Stimulated activated CD8-positive, alpha-beta memory T cell treated with anti-CD3 and anti-CD28 coated beads, Interleukin-4, amount 100 ng/mL, for 1 hour (primary cell): ENCODE measurements at places on chromosomes 1 and 21.

GRCh38 chr1:18949686-18950400, 6.6 kb downstream of the IFFO2 start:
- no peak for DNase-seq

DNA sequence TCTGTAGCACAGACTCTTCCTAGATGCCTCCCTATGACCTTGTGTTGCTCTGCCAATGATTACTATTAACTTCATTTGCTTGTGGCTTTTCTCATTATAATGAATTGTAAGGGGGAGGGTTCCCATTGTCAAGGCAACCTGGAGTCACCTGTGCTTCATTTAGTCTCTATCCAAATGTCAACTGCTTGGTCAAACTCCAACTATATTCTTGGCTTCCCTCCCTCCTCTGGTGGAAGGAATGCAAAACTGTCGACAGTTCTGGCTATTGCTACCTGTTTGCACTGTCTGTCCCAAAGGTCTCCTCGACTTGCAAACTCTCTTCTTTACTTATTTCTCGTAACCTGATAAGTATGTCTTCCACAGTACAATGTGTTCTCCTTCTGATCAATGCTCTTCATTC, 100.3 kb downstream of the CACNA1E start:
- DNase-seq, result no peak

- no peak for DNase-seq
Observed at GRCh38 chr1:86926883-86927282, 12.4 kb downstream of the HS2ST1 start.

DNA sequence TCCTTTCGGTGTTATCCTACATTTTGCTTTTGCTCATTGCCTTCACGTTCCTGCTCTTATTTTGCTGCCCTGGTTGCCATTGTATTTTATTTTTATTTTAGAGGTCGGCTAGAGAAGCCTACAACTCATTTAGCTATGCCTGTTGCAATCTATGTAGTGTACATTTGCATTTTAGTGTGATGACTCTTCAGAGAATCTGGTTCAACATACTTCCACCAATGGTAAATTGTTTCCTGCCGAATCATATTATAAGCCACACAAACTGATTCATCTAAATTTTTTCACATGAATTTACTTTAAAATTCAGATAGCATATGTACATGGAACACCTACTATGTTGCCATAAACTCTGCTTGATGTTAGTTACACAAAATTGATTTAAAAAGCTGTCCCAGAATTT, 1596.9 kb downstream of the PLA2G4A start:
- no peak for DNase-seq

GRCh38 chr1:205936311-205936710, 6.9 kb downstream of the SLC26A9 start:
- no peak for DNase-seq

DNA sequence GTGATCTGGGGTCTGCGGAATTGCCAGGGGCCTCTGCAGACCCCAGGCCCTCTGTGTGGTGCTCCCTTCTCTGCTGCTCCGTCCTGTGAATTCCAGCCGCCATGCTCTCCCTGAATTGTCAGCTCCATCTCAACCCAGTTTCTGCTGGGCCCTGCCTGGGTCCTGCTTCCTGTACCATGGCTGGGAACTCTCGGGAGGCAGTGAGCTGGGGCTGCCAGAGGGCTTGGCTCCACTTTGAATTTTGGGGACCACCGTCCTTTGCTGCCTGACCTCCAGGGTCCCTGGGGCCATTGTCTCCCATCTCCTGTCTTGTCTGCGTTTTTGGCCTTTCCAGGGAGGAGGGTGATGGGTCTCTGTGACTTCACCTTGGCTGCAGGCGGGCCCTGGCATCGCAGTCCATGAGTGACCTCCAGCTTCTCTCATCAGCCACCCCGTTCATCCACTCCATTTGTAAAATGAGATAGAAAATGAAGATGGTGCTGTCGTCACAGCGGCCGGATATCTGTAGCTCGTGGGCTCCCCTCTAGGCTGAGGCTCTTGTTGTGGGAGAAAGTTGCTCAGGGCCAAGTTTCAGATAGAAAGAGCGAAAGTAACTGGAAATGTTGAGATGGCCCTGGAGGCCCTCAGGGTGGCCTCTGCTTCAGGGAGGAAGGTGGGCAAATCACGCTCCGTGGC, 38.3 kb downstream of the SKI start:
- DNase-seq, result no peak

- DNase-seq, result no peak
Observed at GRCh38 chr1:230074762-230075161, 7.7 kb downstream of the GALNT2 start.
